ENCODE measurements at places on chromosomes 2 and 18.

- no peak for DNase-seq
Measured at GRCh38 chr18:38367473-38367872, 801.9 kb upstream of the CELF4 start.

DNA sequence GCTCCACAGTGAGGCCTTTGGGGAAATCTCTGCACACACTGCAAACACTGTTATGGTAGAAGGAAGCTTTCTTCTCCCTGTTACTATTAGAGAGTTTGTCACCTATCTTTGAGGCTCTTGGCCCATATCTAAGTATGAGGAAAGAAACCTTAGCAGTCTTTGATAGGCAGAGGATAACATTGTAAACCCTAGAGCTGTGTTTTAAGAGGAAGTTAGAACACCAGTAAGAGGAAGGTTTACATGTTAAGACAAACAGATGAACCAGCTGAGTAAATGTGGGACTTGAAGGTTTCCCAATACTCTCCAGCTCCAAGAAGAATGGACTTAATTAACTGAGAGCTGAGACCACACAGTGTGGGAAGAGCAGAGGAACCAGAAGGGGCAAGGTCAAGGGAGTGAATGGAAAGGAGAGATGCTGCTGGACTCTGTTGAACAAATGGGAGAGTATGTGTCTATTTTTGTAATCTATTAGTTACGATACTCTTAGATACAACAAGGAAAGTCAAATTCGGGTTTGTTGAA is 257.0 kb downstream of the DPP10 start:
- no peak for DNase-seq

DNA sequence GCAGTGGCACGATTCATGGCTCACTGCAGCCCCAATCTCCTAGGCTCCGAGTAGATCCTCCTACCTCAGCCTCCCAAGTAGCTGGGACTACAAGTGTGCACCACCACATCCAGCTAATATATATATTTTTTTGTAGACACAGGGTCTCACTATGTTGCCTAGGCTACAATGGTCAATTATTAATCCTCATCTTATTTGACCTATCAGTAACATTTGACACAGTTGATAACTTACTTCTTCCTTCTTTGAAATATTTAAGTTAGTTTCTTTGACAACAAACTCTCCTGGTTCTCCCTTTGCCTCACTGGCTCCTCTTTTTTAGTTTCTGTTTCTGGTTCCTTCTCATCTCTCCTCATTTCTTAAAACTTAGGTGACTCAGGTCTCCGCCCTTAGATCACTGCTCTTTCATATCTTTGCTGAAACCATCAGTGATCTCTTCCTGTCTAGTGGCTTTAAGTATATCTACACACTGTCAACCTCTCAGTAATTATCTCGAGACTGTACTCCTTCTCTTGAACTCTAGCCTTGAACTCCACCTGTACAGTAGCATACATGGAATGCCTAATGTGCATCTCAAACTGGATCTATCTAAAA is 11.5 kb downstream of the PGAP1 start:
- DNase-seq: no peak

- no peak for DNase-seq
Measured at GRCh38 chr2:4174796-4175195, 471.4 kb downstream of the DCDC2C start.

DNA sequence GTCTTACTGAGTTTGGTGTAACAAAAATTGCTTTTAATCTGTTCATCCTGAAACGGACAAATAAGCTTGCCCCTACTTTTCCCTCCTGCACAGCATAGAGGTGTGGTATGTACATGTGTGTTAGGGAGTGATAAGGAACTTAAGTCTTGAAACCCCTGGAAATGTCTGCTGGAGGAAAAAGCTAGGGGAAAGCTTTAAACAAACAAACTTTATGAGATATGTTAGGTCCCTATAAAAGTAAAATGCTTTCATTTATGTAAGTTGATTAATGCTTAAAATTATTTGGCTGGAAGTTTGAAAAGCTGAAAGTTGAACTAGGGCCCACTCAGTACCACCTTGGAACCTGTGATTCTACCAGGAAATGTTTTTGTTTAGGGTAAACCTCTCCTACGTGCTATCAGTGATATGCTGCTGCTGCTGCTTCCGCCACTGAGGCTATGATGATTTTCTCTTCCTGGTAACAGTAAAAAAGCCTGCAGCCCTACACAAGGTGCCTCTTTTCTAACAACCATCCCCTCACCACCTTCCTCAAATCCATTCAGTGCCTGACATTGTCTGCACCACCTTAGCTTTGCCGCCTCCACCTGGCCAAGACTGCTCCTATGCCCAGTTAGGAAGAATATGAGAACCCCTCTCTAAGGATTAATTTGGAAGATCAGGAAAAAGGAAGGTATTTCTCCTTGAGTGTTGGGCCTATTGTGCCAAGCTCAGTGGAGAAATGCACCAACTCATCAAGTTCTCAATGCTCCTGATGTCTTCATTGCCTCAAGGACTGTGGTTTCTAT is 2.5 kb upstream of the YES1 start:
- DNase-seq: no peak

DNA sequence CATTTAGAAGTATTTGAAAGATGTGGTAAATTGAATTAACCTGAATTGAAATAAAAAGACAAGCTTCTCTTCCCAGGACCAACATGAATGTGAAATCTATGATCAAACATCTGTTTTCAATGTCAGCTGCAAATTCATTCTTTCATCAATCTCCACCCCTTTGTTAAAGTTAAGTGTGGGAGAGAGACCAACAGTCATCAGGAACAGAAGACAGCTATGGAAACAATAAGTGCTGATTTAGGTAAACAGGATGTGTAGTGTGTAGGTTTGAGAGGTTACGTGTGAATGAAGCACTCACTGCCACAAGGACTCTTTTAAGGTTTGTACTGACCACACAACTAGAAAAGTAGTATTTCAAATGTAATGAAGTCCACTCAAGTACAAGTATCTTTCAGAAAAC is 1659.8 kb upstream of the CELF4 start:
- DNase-seq: no peak

DNA sequence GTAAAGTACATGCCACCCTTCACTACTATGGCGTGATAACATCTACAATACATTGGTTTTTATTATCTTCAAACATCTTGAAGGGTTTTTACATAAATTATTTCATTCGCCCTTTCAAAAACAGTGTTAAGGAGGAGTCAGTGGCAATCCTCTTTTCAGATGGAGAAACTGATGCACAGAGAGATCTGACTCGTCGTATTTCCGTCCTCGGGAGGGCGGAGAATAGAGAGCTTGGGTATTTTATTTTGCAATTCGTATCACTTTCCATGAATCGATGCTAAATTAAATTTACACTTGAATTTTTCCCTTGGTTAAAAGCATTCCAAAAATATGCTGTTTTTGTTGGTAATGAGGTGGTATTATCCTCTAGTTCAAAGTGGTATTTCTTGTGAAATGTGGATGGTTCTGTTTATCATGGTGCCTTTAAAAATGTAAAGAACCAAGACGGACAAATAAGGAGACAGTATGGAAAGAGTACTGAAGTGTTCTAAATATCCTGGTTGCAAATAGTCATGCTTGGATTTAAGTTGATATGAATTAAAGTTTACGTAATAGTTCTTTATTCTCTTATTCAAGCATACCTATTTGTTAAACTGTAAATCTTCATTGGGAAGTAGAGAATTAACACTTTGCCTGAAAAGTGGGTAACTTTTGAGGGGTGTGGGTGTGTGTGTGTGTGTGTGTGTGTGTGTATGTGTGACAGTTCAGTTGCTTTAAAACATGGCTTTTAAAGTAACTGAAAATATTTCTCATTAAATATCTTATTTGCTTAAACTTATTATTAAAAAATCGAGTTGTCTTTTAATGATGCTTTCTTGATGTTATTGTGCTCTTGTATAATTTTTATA is 5.6 kb downstream of the PHLPP1 start:
- no peak for DNase-seq

- DNase-seq: no peak
Measured at GRCh38 chr2:218856167-218856895, 3.3 kb upstream of the WNT6 start.

GRCh38 chr2:241974096-241974495 is 104.6 kb downstream of the RTP5 start:
- no peak for DNase-seq

DNA sequence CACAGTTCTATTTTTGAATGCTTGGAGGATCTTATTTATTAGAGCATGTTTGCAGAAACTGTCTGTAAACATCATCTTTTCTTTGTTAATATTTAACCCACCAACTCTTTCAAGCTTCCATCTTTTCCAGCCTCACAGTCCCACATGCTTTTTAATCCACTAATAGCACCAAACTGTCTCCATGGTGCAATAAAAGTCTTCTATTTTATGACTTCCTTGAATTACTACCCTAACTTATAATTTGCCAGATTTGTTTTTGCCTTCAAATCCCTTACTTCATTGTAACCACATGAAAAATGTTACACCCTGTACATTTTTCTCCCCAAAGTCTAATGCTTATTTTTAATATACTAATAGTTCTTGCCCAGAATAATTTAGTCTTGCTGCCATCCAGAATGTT is 792.6 kb downstream of the PLCL1 start:
- DNase-seq: no peak

DNA sequence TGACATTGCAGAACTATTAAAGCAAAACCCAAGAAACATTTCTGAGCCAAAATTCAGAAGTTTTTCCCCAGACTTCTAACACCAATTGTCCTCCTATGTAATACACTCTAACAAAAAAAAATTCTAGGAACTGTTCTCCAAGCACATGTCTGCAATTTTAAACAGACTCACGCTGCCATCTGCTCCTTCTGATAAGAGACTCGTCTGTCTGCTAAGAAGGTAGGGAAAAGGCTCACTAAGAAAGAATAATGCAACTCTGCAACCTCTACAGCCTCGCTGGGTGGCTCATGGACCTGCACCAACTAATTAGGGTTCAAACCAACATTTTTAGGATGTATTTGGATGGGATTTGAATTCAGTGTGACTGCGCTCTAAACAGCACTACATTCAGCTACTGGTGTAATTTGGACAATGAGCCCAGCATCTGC is 366.5 kb downstream of the DSC3 start:
- no peak for DNase-seq

- DNase-seq: no peak
Measured at GRCh38 chr18:63088262-63088661, 231.3 kb downstream of the BCL2 start.

DNA sequence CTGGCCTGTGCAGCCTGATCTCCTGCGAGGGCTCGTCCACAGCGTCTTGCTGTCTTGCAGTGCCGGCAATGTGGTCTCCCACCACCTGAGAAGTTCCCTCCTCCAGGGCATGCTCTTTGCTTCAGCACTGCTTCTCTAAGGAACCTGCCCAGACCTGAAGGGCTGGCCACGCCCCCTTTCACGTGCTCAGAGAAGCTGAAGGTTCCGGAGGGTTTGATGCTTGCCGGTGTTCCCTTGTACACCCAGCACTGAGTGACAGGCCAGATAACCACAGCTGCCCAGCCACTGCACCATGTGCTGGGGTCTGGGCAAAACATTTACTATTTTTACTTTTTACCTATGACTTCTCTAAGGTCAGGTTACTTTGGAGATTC is 1.7 kb upstream of the POLR2D start:
- peak; percentile 30 for DNase-seq

DNA sequence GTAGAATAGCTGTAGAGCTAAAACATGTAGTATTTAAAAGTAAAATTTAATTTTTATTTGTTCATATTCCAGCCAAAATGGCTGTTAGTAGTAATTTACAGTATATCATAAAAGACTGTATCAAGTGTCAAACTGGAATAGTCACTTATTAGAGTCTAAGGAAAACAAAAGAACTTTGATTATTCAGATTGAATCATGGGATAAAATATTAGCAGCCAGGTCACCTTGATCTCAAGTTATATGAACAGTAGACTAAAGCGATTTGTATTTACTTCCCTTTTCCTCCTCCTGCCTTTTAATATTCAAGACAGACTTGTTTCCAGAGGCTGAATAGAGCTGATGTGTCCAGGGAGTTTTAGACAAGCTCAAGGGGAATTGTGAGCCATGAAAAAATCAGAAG is 54.4 kb downstream of the PMAIP1 start:
- no peak for DNase-seq

DNA sequence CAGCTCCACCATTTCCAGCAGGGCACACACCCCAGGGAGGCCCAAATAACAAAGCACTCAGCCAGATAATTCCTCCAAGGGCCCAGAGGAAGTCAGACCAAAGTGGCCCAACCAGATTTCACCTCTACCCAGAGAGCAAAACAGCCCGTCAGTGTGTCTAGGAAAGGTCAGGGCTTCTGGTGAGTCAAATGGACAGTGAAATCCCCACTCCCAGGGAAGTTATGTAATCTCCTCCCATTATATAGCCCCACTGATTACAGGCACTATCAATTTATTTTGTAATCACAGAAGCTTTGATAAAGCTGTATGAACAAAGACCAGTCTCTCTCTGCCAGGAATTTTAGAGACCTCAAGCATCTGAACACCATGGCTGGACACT is 4.0 kb downstream of the B4GALT6 start:
- no peak for DNase-seq

DNA sequence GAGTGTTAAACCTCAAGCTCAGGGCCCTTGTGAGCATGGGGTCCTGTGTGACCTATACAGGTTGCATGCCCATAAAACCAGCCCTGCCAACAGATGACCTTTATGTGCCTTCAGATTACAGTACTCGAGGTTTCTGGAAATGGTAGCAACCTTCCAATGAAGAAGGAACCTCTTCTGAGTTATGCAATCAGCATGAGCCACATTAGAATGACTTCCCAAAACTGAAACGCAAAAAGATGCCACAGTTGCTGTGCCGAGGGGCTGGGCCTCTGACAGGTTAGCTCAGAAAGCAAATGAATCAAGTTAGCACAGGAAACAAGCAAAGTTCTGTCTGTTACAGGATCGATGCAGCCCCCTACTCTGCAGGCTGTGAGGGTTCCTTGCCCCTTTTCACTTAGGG is 37.7 kb downstream of the TGFA start:
- DNase-seq: no peak

DNA sequence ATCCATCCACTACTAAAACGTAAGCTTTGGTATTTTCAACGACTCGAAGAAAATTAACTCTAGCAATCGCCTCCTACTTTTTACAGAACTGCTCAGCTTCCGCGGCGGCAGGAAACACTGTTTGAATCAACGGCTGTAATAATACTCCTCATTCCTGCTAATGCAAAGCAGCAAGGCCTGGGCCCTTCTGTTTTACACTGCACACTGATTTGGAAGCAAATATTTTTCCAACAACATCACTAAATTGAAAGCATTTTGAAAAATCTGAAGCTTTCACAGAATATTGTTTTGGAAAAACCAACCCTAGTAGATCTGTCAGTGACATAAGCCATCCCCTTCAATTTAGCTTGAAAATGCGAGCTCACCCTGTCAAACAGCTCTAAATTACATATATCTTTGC is 261.2 kb downstream of the TXNL1 start:
- DNase-seq: no peak

Data from stimulated activated CD4-positive, alpha-beta T cell treated with anti-CD3 and anti-CD28 coated beads, Interleukin-12 subunit alpha, Interleukin-12 subunit beta, amount 100 ng/mL, for 24 hours (primary cell).